ENCODE measurements at places on chromosomes 5 and 9. TPM values are rescaled to one million over a fixed set of nuclear protein-coding genes. Genes with fewer than 3 reads are reported as not detected.

IFNA21 gene
- total RNA-seq: not detected

GRCh38 chr5:60332244-60333004, 367.5 kb downstream of the DEPDC1B start:
- H3K27me3 ChIP-seq: no peaks in the 10 kb centered on the region
- H3K4me1 ChIP-seq: no peaks in the 10 kb centered on the region
- H3K36me3 ChIP-seq: no peaks in the 10 kb centered on the region
- DNase-seq: no peak

BHMT2 gene
- 1.7 TPM for total RNA-seq

WDR41 gene
- total RNA-seq: 40.4 TPM

CDH12 gene
- not detected for total RNA-seq

PCDHGA8 gene
- total RNA-seq: 5.3 TPM

DNA sequence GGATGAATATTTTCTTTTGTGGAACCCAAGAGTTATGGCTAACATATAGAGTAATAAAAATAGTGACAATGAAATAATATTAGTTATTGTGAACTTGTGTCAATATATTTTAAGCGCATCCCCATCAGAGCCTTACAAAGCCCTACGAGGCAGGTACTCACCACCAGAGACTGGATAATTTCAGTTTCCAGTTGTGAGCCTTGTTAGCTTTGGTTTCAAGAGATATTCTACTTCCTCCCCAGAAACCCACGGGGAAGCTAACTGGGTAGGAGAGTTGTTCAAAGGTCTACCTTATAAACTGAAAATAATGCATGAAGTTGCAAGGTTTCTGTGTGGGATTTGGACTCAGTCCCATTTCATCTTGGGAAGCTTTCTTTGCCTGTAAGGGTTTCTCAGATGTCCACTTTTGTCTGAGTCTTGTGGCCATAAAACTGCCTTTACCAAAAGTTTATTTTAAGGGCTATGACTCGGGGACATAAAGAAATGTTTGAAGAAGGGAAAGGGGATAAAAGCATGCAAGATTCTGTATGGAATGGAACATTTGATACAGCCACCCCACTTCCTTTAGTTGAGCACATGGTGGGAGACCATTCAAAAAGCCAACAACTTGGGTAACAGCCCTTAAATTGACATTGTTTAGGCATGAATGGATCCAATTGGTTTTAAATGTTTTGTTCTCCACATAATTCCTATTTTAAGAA, 57.4 kb upstream of the ANKRD55 start:
- H3K4me1 ChIP-seq: no peaks in the 10 kb centered on the region
- DNase-seq: no peak

Data from GM23338 (cell line).